ENCODE measurements at places on chromosomes 13 and 19. TPM values are rescaled to one million over a fixed set of nuclear protein-coding genes. Genes with fewer than 3 reads are reported as not detected.

DNA sequence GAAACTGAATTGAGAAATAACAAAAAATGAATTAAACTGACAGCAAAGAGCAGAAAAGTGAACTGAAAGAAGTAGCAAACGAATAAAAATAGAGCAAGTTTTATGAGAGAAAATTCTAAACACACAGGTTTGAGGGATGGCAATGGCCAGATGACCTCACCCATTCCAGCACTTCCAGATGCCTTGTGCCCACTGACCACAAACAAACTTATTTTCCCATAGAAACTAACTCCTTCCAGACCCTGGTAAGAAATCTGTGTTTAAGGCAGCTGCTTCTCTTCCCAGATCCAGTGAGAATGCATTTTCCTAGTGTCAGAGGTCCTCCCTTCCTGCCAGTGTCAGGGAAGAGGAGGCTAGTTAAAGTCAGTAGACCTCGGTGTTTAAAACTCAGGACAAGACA lies 51.7 kb downstream of the RXFP2 start:
- DNase-seq = no peak

DNA sequence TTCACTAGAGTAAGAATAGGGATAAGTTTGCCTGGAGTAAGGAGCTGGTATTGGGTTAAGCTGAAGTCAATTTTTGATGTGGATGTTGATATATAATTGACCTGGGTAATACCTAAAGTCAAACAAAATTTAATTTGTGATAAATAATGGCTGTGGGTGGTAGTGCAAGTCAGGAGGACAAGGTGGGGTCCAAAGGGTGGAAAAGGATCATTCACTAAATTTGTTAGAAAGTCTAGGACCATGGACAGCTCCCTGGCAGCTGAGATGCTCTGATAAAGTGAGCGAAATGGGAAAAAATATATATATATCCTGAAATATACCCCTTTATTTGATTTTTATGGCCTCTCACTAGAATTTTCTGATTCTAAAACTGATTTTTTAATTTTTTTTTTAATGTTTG lies 463.5 kb downstream of the GPC6 start:
- no peak for DNase-seq

GRCh38 chr19:38193445-38193844 lies 30.6 kb downstream of the DPF1 start:
- no peak for DNase-seq

- no peak for DNase-seq
These were observed 17.3 kb upstream of the FCGBP start for GRCh38 chr19:39951686-39952085.

DNA sequence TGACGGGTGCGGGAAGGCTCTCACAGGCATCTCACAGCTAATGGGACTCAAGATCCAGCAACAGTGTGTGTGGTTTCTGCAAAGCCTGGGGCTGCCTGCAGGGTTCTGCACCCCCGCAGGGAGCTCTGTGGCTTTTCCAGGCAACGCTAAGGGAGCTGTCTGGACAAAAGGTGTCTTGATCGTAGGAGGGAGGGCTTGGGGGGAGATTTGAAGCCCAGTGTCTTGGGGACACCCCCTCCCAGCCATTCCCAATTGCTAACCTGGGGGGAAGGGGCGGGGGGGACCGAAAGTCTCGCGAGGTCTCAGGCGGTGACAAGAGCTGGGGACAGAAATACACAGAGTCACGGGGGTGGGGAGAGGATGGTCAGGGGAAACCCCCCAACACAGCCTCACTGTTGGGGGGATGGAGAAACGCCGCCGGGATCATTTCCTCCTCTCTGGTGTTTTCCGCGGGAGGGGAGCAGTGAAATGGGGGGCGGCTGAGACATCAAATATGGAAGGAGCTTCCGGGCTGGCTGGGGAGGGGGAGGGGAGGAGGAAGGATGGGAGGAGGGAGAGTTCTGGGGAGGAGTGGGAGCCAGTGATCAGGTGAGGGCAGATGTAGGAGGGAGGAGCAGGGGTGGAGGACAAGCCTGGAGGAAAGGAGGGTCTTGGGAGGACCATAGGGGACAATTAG lies 13.3 kb downstream of the KCNC3 start:
- no peak for DNase-seq

DNA sequence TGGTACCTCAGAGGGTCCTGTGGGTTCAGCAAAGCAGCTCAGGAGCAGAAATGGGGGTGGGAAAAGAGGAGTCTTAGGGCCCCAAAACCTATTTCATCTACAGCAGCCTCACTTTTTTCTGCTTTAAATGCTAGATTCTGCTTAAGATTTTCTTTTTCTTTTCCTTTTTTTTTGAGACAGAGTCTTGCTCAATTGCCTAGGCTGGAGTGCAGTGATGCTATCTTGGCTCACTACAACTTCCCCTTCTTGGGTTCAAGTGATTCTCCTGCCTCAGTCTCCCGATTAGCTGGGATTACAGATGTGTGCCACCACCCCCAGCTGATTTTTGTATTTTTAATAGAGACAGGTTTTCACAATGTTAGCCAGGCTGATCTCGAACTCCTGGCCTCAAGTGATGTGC lies 30.7 kb upstream of the WDFY2 start:
- no peak for DNase-seq

- DNase-seq = no peak
These were observed 156.0 kb downstream of the KCTD12 start for GRCh38 chr13:76730220-76730619.

GRCh38 chr13:51130348-51130747 lies 19.3 kb upstream of the C13orf42 start:
- no peak for DNase-seq

DNA sequence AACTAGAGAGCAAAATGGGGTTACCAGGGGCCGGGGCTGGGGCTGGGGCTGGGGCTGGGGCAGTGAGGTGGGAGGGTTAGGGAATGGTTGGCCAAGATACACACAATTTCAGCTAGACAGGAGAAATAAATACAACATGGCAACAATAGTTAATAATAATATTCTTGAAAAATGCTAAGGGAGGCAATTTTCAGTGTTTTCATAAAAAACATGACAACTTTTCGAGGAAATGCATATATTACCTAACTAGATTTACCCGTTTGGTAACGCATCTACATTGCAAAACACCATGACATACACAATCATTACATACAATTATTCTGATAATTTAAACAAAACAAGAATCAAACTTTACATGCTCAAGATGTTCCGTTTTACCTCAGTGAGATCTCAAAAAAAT lies 12.2 kb downstream of the RFPL4AL1 start:
- DNase-seq = no peak

GRCh38 chr19:1057176-1057855 lies 9.7 kb upstream of the ARHGAP45 start:
- DNase-seq = no peak

- peak; percentile 100 for DNase-seq
These were observed at the start of gene SUGT1 for GRCh38 chr13:52652196-52652979. TSS of gene SUGT1 (plus strand) at chr13:52652836. CDS start at chr13:52652921, 85 bp downstream.

DNA sequence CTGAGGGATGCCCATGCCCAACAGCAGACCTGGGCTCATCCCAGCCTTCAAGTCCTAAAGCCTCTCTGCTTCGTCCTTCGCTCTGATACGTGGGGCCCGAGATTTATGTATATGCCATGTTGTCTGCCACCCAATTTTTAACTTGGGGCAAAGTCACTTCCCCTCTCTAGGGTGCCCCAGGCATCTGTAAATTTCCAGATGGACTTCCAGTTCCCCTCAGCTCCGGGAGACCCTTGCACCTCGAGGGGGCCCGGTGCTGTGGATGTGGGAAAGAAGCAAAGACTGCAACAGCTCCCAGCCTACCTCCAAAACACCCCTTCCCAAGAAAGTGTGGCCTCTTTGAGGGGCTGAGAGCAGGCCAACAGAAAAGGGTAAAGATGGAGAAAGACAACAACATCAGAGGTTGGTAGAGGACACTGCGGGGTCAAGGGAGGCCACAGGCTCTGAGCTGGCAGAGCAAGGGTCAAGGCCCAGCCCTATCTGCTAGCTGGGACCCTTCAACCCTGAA lies 97.4 kb downstream of the STK24 start:
- no peak for DNase-seq

GRCh38 chr19:23916991-23917390 lies 2.3 kb downstream of the ZNF726 start:
- no peak for DNase-seq

- DNase-seq = peak; percentile 85
These were observed 3.2 kb downstream of the ELAVL1 start for GRCh38 chr19:8001995-8002849.

GRCh38 chr19:6109947-6110346 lies 353 bp downstream of the RFX2 start:
- DNase-seq = no peak

GRCh38 chr13:111202156-111202621 lies 87.1 kb downstream of the ARHGEF7 start:
- DNase-seq = no peak

DNA sequence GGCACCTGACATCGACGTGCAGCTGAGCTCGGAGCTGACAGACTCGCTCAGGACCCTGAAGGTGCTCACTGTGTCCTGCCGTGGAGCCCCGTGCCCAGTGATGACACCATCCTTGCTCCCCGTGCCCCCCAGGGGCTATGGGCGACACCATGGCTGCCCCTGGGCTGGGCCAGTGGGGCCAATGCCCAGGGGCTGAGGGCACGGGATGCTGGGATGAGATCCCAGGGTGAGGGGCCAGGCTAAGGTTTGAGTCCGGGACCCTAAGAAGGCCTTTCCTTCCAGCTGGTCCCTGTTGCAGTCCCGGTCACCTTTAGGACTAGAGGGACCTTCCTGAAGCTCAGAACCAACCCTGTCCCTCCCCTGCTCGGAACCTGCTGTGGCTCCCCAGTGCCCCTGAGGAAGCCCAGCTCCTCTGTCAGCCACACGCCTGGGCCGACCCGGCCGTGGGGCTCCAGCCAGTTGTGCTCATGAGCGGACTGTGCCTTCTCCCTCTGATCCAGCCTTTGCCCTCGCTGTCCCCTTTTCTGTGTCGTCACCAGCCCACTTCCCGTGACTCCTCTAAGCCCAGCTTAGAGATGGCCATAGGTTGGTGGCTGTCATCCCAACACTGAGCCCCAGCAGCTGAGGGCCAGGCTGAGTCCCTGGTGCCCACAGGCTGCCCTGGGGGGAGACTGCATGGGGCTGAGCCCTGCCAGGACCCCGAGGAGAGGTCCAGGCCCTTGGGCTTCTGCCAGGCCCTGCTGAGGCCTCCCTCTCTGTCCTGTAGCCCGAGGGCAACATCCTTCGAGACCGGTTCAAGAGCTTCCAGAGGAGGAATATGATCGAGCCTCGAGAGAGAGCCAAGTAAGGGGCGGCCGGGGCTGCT lies 10.6 kb downstream of the NOP53 start:
- no peak for DNase-seq

DNA sequence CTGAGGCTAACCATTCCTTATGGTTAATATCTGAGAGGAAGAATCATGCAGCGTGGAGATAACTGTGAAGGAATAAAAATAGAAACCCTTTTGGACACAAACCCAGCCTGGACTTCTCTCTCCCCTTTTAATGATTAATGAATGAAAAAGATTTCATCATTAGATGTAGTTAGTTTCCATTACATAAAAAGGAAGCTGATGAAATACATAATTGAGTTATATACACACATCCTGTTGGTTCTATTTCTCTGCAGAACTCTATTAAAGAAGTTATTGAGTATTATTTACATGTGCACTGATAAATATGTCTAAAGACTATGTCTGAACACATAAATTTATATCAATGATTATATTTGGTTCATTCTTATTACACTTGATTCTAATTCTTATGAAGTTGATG lies 465.3 kb downstream of the GPC5 start:
- no peak for DNase-seq

- DNase-seq = no peak
These were observed 383.1 kb downstream of the FGF14 start for GRCh38 chr13:102018716-102019115.

DNA sequence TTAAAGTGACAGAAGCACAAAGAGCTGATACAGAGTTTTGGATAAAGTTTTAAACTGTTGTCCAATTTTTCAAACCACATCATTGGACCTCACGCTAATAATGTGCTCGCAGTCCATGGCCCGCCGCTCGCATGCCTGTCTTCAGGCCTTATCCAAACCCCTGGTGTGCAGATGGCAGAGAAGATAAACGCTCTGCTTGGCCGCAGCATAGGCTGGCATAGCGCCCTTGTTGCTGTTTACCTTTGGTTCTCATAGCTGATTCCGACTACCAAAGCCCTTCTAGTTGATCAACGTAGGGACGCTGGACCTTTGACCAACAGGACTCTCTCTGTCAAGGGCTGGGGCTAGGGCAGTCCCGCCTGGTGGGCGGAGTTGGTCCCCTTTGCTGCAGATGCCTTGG lies 23.5 kb upstream of the QTRT1 start:
- peak; percentile 37 for DNase-seq

GRCh38 chr13:35473206-35473775 lies 3.2 kb downstream of the MAB21L1 start:
- no peak for DNase-seq

DNA sequence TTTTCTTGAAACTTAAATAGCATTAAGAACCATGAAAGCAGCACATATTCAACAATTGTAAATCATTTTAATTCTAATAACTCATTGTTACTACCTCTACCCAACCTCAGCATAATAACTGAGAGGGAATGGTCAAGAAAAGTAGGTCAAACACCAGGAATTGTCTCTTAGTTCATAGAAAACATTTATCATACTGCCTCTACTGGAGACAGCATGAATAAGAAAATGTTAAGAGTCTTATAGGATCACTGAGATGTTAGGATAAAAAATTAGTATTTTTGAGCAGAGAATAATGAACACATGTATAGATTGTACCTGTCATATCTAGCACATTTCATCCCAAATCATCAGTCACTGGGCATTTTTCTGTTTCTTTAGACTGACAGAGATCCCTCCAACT lies 515.3 kb downstream of the PCDH9 start:
- DNase-seq = no peak

JUNB gene
- total RNA-seq = 135 TPM

KCNN4 gene
- total RNA-seq = 9.6 TPM

PPM1N gene
- 2.1 TPM for total RNA-seq

ADM5 gene
- total RNA-seq = 0.93 TPM

CACNA1A gene
- 0.31 TPM for total RNA-seq

FREM2 gene
- 15.0 TPM for total RNA-seq

MAMSTR gene
- 1.3 TPM for total RNA-seq

LRRC25 gene
- 53.7 TPM for total RNA-seq

ONECUT3 gene
- not detected for total RNA-seq

SYT3 gene
- total RNA-seq = 0.12 TPM

IFNL1 gene
- not detected for total RNA-seq

CEACAM3 gene
- 0.87 TPM for total RNA-seq

LILRB2 gene
- 54.9 TPM for total RNA-seq

TNFSF9 gene
- total RNA-seq = 5.5 TPM

RINL gene
- 8.6 TPM for total RNA-seq

ZNF541 gene
- total RNA-seq = 0.37 TPM

TNNI3 gene
- 1.2 TPM for total RNA-seq
